Ammon's horn (tissue), 1 donor: ENCODE measurements at places on chromosomes 7 and 10.

DNA sequence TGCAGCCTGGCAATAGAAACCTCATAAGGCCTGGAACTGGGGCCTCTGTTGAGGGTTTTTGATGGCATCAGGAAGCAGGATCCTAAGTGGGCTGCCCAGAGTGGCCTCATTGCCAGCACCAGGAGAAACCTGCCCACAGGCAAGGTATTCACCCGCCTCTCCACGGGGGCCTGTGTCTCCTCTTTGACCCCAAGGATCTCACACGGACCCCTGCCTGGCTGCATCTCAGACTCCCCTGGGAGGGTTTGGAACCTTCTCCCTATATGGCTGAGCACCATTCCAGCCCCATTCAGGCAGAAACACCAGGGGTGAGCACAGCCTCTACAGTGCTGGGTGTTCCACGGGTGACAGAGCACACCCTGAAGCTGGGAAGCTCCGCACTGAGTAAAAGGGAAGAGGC is 14.6 kb upstream of the C10orf71 start:
- no peak for DNase-seq

GRCh38 chr10:37752334-37752875 is 105.0 kb downstream of the ZNF248 start:
- no peak for DNase-seq

- no peak for DNase-seq
Measured at GRCh38 chr7:4288791-4289394, 393.2 kb upstream of the FOXK1 start.

DNA sequence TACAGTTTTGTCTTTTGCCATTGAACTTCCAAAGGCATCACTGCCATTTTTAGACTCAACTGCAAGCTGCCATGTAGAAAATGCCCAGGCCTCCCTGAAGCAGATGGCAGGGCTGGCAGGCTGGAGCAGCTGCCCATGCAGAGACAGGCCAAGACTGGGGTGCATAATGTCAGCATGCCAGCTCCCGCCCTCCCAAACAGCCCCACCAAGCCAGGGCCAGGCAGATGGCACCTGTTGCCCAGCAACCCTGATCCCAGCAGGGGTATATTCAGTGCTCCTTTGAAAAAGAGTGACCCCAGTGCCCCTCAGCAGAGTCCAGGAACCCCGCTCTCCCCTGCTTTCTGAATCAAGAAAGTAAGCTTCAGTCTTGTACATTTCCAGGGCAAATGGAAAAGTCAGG is 32.6 kb downstream of the VSTM4 start:
- DNase-seq, result peak; percentile 68

GRCh38 chr7:76424413-76425111 is at the start of gene ZP3:
TSS of gene ZP3 (plus strand) at chr7:76424950. CDS start at chr7:76424965, 15 bp downstream.
- no peak for DNase-seq

- no peak for DNase-seq
Measured at GRCh38 chr7:16975712-16976111, 93.9 kb upstream of the AGR3 start.

GRCh38 chr7:142603870-142604448 is 145.3 kb upstream of the PRSS1 start:
- DNase-seq, result peak; percentile 61

DNA sequence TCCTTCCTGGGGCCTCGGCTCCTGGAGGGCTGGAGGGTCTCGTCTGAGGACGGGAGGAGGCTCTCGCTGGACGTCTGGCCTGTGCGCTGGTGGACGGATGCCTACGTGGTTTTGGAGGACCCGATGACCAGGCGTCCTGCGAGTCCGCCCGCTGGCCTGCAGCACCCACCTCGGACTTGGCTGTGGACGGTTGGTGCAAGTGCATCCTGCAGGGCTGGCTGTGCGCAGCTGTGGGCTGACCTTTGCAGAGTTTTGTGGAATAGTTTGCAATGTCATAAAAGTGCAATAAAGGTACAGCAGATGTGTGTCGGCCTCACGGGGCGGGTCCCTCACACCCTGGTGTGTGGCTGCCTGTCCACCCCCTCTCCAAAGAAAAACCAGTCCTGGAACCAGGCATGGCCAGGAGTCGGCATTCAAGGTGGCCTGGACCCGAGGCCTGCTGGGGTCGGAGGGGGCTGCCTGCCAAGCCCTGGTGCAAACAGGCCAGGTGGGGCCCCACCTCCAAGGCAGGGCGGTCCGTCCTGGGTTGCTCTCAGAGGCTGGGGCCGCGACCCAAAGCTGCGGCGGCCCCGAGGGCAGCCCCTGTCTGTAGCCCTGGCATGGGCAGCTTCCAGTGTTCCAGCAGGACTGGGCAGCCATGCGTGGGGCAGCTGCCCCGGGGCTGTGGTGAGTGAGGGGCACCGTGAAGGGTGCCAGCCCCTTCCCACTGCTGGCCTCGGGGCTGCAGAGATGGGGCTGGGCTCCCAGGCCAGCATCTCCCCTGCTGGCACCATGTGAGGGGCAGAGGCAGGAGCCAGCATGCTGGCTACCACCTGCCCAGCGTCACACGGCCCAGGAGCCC is 29.3 kb upstream of the FOXL3 start:
- no peak for DNase-seq
